Activated CD4-positive, alpha-beta T cell treated with anti-CD3 and anti-CD28 coated beads, Interleukin-2, amount 50 U/mL, for 48 hours (primary cell): ENCODE measurements at places on chromosomes 6 and 20.
A peak's percentile ranks its signal among the peaks of the same experiment; 100 is the strongest.

DNA sequence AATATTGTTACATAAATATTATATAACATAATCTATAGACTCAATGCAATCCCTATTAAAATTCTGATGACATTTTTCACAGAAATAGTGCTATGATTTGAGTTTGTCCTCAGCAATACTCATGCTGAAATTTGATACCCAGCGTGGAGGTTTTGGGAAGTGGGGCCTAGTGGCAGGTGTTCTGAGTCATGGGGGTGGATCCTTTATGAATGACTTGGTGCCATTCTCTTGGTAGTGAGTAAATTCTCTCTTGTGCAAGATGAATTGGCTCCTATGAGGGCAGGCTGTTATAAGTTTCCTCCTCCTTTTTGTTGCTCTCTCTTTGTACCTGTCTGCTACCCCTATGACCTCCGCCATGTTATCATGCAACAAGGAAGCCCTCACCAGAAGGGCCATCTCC, 65.8 kb downstream of the SHPRH start:
- no peak for DNase-seq

GRCh38 chr6:149080511-149080910, 237.0 kb upstream of the TAB2 start:
- no peak for DNase-seq

- DNase-seq: no peak
Measured at GRCh38 chr6:100693249-100693927, 187.7 kb downstream of the ASCC3 start.

GRCh38 chr6:154928325-154928922, 66.7 kb upstream of the TIAM2 start:
- peak; percentile 78 for DNase-seq

DNA sequence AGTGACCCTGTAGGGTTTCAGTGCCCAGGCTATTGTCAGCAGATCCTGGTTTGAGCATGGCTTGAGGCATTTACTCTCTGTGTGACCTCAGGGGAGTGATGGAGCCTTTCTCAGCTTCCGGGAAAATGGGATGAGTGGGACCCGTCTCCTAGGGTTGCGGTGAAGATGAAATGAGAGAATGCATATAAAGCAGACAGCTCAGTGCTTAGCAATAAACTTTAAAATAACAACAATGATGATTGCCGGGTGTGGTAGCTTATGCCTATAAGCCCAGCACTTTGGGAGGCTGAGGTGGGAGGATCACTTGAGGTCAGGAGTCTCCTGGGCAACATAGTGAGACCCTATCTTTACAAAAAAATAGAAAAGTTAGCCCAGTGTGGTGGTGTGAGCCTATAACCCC, 106.0 kb upstream of the MTHFD1L start:
- no peak for DNase-seq

- no peak for DNase-seq
Measured at GRCh38 chr20:34022151-34022838, 28.6 kb downstream of the RALY start.

GRCh38 chr6:106502559-106502958, 126.7 kb downstream of the RTN4IP1 start:
- DNase-seq: no peak
